SK-N-DZ (cell line): ENCODE measurements at places on chromosomes 13 and 19.

DNA sequence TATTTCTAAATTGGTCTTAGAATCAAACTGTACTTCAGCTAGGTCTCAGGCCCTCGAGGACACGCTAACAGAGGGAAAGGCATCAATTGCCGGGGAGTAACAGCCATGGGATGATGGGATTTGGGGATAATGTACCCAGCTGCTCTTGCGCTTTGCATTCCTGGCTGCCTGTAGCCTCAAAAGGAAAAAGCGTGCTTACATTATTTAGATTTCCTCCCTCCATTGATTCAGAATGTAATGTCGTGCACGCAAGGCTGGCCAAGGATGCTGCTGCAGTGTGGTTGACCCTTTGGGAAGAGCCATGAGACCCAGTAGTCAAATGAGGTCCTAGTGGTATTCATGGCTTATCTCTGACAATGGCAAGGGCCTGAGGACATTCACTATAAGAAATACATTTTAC is 95.1 kb downstream of the SLC7A1 start:
- DNase-seq: no peak

GRCh38 chr19:3112375-3113099 is 18.4 kb downstream of the GNA11 start:
- DNase-seq: no peak

GRCh38 chr13:27979765-27980279 is 8.7 kb downstream of the URAD start:
- no peak for DNase-seq

GRCh38 chr13:98144801-98145350 is 2.0 kb downstream of the FARP1 start:
- peak; percentile 59 for DNase-seq

DNA sequence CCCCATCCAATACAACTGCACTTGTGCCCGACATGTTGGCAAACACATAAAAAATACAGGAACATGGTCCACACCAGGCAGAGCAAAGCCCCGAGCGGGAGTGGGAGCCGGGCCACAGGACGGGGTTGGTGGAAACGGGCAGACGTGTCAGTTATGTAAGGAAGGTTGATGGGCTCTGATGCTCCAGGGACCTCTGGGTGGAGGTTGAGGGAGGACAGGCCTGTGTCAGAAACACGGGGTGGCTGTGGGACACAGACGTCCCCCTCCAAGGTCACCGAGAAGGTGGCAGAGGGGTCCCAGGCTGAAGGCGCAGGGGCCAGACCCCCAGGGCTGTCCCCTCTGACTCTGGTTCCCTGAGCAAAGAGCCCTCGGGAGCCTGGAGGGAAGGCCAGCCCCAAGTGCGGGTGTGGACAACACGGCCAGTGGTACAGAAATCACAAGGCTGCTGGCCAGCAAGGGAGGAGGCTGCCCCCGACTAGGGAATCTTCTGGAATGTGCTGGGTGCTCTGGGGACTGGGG is 31.4 kb upstream of the C13orf46 start:
- DNase-seq: no peak

DNA sequence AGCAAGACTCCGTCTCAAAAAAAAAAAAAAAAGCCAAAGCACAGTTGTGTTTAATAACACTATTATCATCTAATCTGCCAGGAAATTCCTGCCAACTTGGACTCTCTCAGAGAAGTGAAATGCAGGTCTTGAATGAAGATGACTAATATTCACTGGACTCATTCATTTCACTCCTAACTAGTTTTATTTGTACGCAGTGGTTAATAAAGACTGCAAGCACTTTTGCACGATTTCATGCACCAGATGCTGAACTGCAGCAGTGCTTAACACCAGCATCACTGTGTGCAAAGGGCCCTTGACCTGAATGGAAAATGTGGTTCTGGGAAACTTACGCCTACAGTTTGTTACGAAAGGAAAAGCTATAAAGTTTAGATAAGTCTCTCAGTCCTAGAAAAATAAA is 63.3 kb downstream of the DHRS12 start:
- no peak for DNase-seq
